ENCODE measurements at places on chromosomes 11 and 22. TPM values are rescaled to one million over a fixed set of nuclear protein-coding genes. Genes with fewer than 3 reads are reported as not detected.

The MOGAT2 gene
- not detected for total RNA-seq

The MCAM gene
- 23.2 TPM for total RNA-seq

The FAM89B gene
- 65.5 TPM for total RNA-seq

The BTBD18 gene
- not detected for total RNA-seq

The DDTL gene
- 1.2 TPM for total RNA-seq

The SLC22A8 gene
- not detected for total RNA-seq

The VSTM5 gene
- not detected for total RNA-seq

All from pericardium fibroblast (primary cell).